ENCODE measurements at places on chromosomes 12 and 14. TPM values are rescaled to one million over a fixed set of nuclear protein-coding genes. Genes with fewer than 3 reads are reported as not detected.

TMEM233 gene
- under 0.01 TPM for total RNA-seq

PTGER2 gene
- total RNA-seq = 34.5 TPM

ANO4 gene
- 1.3 TPM for total RNA-seq

AMHR2 gene
- not detected for total RNA-seq

NGB gene
- total RNA-seq = not detected

PIK3C2G gene
- not detected for total RNA-seq

POTEM gene
- total RNA-seq = not detected

KIF5A gene
- total RNA-seq = 0.66 TPM

GPRC5D gene
- total RNA-seq = not detected

CPNE8 gene
- total RNA-seq = 10.6 TPM

SLC41A2 gene
- 22.1 TPM for total RNA-seq

METTL1 gene
- 3.6 TPM for total RNA-seq

CACNB3 gene
- 41.6 TPM for total RNA-seq

ASB2 gene
- total RNA-seq = 0.50 TPM

AQP6 gene
- not detected for total RNA-seq

HCAR3 gene
- not detected for total RNA-seq

ADAM21 gene
- 1.5 TPM for total RNA-seq

MLH3 gene
- 42.3 TPM for total RNA-seq

ALX1 gene
- not detected for total RNA-seq

PLEKHG7 gene
- total RNA-seq = not detected

CD163 gene
- not detected for total RNA-seq

WSCD2 gene
- total RNA-seq = not detected

LBHD2 gene
- not detected for total RNA-seq

PDZRN4 gene
- not detected for total RNA-seq

SLC7A8 gene
- total RNA-seq = 14.7 TPM

CD9 gene
- total RNA-seq = 475 TPM

OVCH1 gene
- 0.83 TPM for total RNA-seq

PPP1CC gene
- 166 TPM for total RNA-seq

LGMN gene
- total RNA-seq = 25.1 TPM

SLC8A3 gene
- total RNA-seq = under 0.01 TPM

RERGL gene
- not detected for total RNA-seq

HOXC12 gene
- total RNA-seq = not detected

TPH2 gene
- not detected for total RNA-seq

CGRRF1 gene
- 17.7 TPM for total RNA-seq

PRPF40B gene
- total RNA-seq = 12.6 TPM

PPP1R13B gene
- total RNA-seq = 2.6 TPM

LPAR5 gene
- total RNA-seq = not detected

CLEC4C gene
- not detected for total RNA-seq

KCNH5 gene
- total RNA-seq = 2.3 TPM

KCNA1 gene
- total RNA-seq = under 0.01 TPM

RPL10L gene
- total RNA-seq = not detected

SSTR1 gene
- 1.2 TPM for total RNA-seq

VRTN gene
- not detected for total RNA-seq

CLEC12A gene
- not detected for total RNA-seq

GLT8D2 gene
- total RNA-seq = 66.3 TPM

CISTR gene
- not detected for total RNA-seq
